ENCODE measurements at places on chromosomes 6 and 20. TPM values are rescaled to one million over a fixed set of nuclear protein-coding genes. Genes with fewer than 3 reads are reported as not detected.

DNA sequence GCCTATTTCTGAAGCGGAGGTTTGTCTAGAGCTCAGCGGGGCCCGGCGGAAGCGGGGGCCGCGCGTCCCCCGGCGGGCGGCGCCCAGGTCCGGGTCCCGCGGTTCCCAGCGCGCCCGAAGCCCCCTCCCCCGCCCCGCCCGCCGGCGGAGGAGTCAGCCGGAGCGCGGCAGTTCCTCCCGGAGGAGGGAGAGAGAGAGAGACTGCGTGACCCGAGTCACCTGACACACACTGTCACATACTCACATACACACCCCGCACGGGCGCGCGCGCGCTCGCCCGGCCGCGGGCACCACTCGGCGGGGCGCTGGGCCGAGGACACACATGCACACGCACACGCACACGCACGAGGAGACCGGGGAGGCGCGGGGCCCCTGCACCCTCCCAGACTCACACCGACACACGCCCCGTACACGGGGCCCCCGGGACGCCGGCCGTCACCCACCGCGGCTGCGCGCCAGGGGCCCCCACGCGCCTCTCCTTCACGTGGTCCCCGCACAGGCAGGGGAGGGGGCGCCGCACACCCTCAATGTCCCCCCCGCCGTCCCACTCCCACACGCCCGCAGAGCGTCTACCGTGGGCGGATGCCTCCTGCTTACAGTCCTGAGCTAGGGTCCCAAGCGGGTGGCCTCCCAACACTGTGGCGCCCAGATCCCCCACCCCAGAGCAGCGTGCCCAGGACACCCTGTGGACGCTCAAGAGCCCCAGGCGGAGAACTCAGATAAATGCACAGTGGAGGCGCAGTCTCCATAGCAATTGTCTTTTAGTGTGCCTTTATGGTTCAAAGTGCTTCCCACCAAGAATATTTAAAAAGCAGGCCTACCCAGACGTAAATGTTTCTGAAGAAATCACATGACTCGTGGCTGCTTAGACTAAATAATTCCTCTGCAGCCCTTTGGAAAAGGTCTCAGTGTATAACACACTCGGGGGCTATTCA lies at the start of gene RRAGD:
TSS of gene RRAGD (minus strand) at position 203 of the 935 bp plus-strand sequence. CDS start 280 bp downstream, outside the sequence.
- peak within 1 kb of the TSS; percentile 27 for H3K4me3 ChIP-seq
- H3K4me1 ChIP-seq: peaks cover 17% of the 10 kb centered on the region
- no peaks in the 10 kb centered on the region for H3K36me3 ChIP-seq
- DNase-seq: peak; percentile 9
- no peak within 1 kb of the TSS for H3K27ac ChIP-seq
- peaks cover 42% of the 10 kb centered on the region for H3K27me3 ChIP-seq

- H3K4me1 ChIP-seq: peaks cover 12% of the 10 kb centered on the region
- no peak for DNase-seq
- H3K27me3 ChIP-seq: no peaks in the 10 kb centered on the region
- peaks cover 74% of the 10 kb centered on the region for H3K36me3 ChIP-seq
Measured at GRCh38 chr20:56392881-56393482, 537 bp downstream of the CSTF1 start.

DNA sequence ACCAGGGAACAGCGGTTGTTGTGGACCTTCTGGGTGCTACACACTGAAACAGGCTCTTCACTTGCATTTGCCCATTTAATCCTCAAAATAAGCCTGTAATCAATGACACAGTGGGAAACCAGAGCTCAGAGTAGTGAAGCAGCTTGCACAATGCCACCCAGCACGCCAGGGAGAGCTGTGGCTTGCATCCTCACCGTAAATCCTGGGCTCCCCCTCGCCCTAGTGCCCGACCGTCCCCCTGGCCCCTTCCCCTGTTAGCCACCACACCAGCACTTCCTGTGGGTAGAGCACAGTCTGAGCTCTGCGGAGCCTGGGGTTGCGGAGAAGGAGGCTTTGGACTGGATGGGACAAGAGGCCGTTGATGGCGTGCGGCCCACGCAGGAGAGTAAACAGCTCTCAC lies 14.5 kb downstream of the VSTM2L start:
- H3K27me3 ChIP-seq: peaks cover 90% of the 10 kb centered on the region
- no peak for DNase-seq
- H3K4me3 ChIP-seq: no peak overlapping the region
- no peak overlapping the region for H3K27ac ChIP-seq
- no peaks in the 10 kb centered on the region for H3K4me1 ChIP-seq

- H3K36me3 ChIP-seq: no peaks in the 10 kb centered on the region
- no peak overlapping the region for H3K4me3 ChIP-seq
- H3K27me3 ChIP-seq: no peaks in the 10 kb centered on the region
- no peak overlapping the region for H3K27ac ChIP-seq
Measured at GRCh38 chr6:146169872-146170271, 141.0 kb downstream of the GRM1 start.

GRCh38 chr6:19477563-19477962 lies 359.6 kb upstream of the ID4 start:
- H3K4me1 ChIP-seq: no peaks in the 10 kb centered on the region
- H3K36me3 ChIP-seq: no peaks in the 10 kb centered on the region
- no peak overlapping the region for H3K4me3 ChIP-seq
- H3K27ac ChIP-seq: no peak overlapping the region

Gene PCMT1
- total RNA-seq: 231 TPM

Gene ZNF311
- 7.5 TPM for total RNA-seq

- H3K4me1 ChIP-seq: no peaks in the 10 kb centered on the region
- H3K36me3 ChIP-seq: no peaks in the 10 kb centered on the region
- H3K4me3 ChIP-seq: no peak overlapping the region
- H3K27ac ChIP-seq: no peak overlapping the region
- DNase-seq: no peak
Measured at GRCh38 chr6:12344296-12344695, 54.1 kb downstream of the EDN1 start.

Gene SLC35D3
- not detected for total RNA-seq

DNA sequence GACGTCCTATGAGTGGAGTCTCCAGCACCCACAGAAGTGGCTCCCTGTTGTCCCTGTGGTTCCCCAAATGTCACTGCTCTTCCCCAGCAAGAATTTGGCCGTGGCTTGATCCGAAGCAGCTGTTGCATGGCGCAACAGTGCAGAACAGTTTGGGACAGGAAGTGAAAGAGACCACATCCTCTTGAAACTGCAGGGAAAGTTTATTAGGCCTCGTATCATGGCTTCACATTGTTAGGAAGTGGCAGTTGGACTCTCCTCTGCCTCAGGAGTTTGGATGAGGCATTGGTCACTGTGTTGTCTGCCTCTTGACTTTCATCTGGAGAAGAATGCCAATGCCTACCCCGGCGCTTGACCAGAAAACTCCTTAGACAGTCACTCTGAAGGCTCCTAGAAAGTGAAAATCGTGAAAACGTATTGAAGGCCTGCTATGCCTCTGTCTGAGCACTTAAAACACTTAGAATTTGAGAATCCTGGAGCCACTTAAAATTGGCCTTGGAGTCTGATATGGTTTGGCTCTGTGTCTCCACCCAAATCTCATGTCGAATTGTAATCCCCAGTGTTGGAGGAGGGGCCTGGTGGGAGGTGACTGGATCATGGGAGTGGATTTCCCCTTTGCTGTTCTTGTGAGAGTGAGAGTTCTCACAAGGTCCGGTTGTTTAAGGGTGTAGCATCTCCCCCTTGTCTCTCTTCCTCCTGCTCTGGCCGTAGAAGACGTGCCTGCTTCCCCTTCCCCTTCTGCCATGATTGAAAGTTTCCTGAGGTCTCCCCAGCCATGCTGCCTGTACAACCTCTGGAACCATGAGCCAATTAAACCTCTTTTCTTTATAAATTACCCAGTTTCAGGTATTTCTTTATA lies 334.9 kb upstream of the JARID2 start:
- DNase-seq: no peak
- H3K4me1 ChIP-seq: peaks cover 10% of the 10 kb centered on the region
- H3K4me3 ChIP-seq: no peak overlapping the region
- H3K27ac ChIP-seq: no peak overlapping the region
- H3K36me3 ChIP-seq: no peaks in the 10 kb centered on the region

DNA sequence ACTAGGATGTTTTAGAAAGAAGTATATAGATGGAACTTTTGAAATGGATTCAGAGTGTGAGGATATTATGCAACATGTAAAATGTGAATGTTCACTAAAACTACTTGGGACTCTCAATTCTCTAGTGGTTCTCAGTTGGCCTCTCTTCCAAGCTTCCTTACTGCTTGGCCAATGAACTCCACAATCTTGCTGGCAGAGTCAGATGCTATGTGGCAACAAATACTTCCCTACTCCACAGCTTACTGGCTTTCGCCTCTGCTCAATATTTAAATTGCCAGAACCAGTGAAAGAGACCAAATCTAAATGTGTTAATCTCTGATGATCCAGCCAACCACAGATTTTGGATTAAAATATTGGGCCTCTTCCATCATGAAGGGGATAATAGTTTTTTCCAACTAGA lies 138.4 kb downstream of the HTR1B start:
- H3K27ac ChIP-seq: no peak overlapping the region
- no peak overlapping the region for H3K4me3 ChIP-seq
- no peaks in the 10 kb centered on the region for H3K27me3 ChIP-seq
- no peak for DNase-seq

DNA sequence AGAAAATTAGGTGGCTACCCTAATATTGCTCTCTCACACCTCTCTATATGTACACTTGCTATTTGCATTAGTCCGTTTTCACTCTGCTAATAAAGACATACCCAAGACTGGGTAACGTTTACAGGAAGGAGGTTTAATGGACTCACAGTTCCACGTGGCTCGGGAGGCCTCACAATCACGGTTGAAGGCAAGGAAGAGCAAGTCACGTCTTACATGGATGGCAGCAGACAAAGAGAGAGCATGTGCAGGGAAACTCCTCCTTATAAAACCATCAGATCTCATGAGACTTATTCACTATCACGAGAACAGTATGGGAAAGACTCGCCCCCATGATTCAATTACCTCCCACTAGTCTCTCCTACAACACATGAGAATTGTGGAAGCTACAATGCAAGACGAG lies 53.4 kb downstream of the EPM2A start:
- no peak overlapping the region for H3K4me3 ChIP-seq
- H3K27ac ChIP-seq: no peak overlapping the region
- H3K4me1 ChIP-seq: no peaks in the 10 kb centered on the region
- H3K27me3 ChIP-seq: no peaks in the 10 kb centered on the region

GRCh38 chr6:40346246-40346645 lies 240.9 kb downstream of the LRFN2 start:
- no peaks in the 10 kb centered on the region for H3K4me1 ChIP-seq
- H3K4me3 ChIP-seq: no peak overlapping the region
- no peak overlapping the region for H3K27ac ChIP-seq
- peaks cover 37% of the 10 kb centered on the region for H3K27me3 ChIP-seq
- no peak for DNase-seq

DNA sequence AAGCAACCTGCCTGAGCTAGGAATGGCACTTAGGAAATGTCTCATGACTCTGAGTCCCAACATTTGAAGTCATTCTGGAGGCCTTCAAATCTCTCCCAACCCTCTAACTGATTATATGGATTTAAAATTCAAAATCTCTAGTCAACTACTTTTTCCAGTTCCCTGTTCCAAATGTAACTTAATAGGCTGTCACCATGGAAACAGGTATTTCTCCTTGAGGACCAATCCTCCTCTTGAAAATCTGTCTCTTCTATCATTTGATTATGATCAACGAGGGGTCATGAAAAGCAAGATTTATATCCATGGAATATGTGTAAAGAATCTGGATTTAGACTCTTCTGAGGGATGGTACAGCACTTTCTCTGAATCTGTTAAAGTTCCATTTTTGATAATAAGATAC lies 127.3 kb upstream of the DTNBP1 start:
- H3K36me3 ChIP-seq: no peaks in the 10 kb centered on the region
- no peak for DNase-seq
- no peak overlapping the region for H3K4me3 ChIP-seq

GRCh38 chr6:34970957-34971356 lies 81.9 kb downstream of the ANKS1A start:
- H3K4me1 ChIP-seq: peaks cover 7% of the 10 kb centered on the region
- no peak overlapping the region for H3K4me3 ChIP-seq
- no peak for DNase-seq
- H3K36me3 ChIP-seq: peaks cover 12% of the 10 kb centered on the region

DNA sequence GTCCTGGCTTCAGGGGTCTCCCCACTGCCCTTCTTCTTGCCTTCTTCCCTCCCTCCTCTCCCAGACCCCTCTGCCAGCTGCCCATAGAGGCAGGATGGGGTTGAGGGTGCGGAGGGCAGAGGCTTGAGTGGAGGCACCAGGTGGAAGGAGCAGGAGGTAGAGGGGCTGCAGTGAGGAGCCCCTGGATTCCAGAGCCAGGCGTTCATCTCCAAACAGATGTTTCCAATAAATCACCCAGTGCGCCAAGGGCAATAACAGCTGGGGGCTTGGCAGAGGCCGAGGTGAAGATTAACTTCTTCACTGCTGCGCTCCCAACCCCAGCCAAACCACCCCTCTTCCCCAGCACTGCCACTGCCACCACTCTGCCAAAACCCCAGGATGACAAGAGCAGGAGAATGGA lies 10.7 kb downstream of the MDFI start:
- no peaks in the 10 kb centered on the region for H3K36me3 ChIP-seq
- no peak for DNase-seq
- H3K4me1 ChIP-seq: peaks cover 10% of the 10 kb centered on the region
- peaks cover 43% of the 10 kb centered on the region for H3K27me3 ChIP-seq
- no peak overlapping the region for H3K27ac ChIP-seq
- no peak overlapping the region for H3K4me3 ChIP-seq

Gene PACRG
- not detected for total RNA-seq
